ENCODE measurements at places on chromosomes 3 and 15. TPM values are rescaled to one million over a fixed set of nuclear protein-coding genes. Genes with fewer than 3 reads are reported as not detected.

DNA sequence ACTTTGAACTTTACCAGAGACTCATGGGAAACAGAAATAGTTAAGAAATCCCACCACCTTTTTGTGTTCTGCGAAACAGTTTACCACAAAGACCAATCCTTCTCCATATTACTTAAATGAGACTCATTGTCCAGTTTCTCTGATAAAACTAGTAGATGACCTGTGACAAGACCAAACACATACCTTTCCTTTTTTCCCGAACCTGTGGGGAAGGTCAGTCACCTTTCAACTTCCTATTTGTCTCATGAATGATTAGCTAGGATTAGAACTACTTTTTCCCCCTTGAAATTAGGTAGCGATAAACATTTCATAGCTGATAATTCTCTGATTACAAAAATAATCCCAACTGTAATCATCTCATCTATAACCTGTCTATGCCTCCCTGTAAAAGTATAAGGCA, 2.3 kb upstream of the TBC1D5 start:
- H3K4me3 ChIP-seq = no peak overlapping the region
- H3K27ac ChIP-seq = no peak overlapping the region
- no peak for DNase-seq
- no peaks in the 10 kb centered on the region for H3K27me3 ChIP-seq
- H3K36me3 ChIP-seq = no peaks in the 10 kb centered on the region
- H3K4me1 ChIP-seq = peaks cover 44% of the 10 kb centered on the region

- no peak overlapping the region for H3K4me3 ChIP-seq
- peaks cover 46% of the 10 kb centered on the region for H3K36me3 ChIP-seq
- H3K27ac ChIP-seq = peak overlapping the region; percentile 62
- peaks cover 54% of the 10 kb centered on the region for H3K4me1 ChIP-seq
- H3K27me3 ChIP-seq = peaks cover 35% of the 10 kb centered on the region
- no peak for DNase-seq
These were observed 80.4 kb downstream of the VGLL4 start for GRCh38 chr3:11563159-11563864.

The DPPA2 gene
- not detected for total RNA-seq

GRCh38 chr15:100060276-100060926, 281.4 kb downstream of the ADAMTS17 start:
- DNase-seq = no peak
- no peaks in the 10 kb centered on the region for H3K36me3 ChIP-seq
- H3K4me1 ChIP-seq = no peaks in the 10 kb centered on the region
- no peak overlapping the region for H3K27ac ChIP-seq
- H3K4me3 ChIP-seq = no peak overlapping the region
- peaks cover 11% of the 10 kb centered on the region for H3K27me3 ChIP-seq

DNA sequence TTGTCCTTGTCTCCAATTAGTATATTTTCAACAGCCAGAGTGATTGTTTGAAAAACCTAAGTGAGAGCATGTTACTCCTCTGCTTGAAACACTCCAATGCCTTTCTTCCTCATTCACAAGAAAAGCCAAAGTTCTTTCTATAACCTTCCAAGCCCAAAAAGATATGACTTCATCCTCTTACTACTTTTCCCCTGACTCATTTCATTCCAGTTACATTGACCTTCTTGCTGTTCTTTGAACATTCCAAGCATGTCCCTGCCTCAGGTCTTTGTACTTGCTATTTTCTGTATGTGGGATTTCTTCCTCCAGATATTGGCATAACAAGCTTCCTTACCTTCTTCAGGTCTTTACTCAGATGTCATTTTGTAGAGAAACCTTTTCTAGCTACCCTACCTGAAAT, 28.3 kb downstream of the EHHADH start:
- H3K4me3 ChIP-seq = peak overlapping the region; percentile 53
- no peaks in the 10 kb centered on the region for H3K27me3 ChIP-seq
- H3K36me3 ChIP-seq = no peaks in the 10 kb centered on the region
- peaks cover 31% of the 10 kb centered on the region for H3K4me1 ChIP-seq

The NR1I2 gene
- total RNA-seq = not detected

DNA sequence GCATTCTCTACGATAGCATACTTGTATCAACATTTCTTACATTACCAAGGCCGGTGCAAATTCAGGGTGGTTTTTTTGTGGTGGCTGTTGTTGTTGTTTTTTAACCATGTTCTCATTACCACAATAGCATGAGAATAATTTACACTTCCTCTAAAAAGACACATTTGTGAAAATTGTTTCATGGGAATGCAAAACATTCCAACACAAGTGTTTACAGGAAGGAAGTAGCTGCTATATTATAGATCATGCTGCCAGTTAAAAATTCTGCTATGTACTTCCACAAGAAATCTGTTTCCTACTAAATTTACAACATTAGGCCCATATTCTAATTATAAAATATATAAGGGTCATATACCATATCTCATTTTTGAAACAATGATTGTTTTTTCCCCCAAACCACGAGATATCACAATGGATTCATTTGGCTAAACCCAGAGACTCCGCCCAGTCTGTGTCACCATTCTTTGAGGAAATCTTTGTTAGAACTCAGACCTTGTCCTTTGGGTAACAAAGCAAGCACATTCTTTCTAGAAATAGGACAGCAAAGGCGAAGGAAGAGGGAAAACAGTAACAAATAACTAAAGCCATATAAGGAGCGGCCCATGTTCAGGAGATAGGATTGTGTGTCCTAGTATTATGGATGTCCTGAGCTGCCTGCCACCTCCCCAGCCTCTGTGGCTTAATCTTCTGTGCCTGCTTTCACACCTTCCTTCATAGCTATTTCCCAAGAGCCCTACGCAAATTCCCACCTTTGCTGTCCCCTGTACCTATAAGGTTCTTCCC, 60.1 kb downstream of the UACA start:
- H3K4me1 ChIP-seq = peaks cover 86% of the 10 kb centered on the region
- no peak for DNase-seq
- H3K27ac ChIP-seq = peak overlapping the region; percentile 83
- H3K4me3 ChIP-seq = peak overlapping the region; percentile 81
- no peaks in the 10 kb centered on the region for H3K27me3 ChIP-seq

DNA sequence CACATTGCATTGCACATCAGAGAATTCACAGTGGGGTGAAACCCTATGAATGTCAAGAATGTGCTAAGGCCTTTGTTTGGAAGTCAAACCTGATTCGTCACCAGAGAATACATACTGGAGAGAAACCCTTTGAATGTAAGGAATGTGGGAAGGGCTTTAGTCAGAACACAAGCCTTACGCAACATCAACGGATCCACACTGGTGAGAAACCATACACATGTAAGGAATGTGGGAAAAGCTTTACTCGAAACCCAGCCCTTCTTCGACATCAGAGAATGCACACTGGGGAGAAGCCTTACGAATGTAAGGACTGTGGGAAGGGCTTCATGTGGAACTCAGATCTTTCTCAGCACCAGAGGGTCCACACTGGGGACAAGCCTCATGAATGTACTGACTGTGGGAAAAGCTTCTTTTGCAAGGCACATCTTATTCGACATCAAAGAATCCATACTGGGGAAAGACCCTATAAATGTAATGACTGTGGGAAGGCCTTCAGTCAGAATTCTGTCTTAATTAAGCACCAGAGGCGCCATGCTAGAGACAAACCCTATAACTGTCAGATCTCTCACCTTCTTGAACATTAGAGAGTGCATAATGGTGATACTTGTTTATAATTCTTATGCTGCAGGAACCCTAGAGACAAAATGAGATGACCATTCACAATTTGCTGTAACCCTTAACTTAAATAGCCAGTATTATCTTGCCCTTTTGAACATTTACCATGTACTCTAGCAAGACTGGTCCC, 9.0 kb downstream of the ZNF662 start:
- no peak overlapping the region for H3K4me3 ChIP-seq
- no peak for DNase-seq
- H3K27me3 ChIP-seq = no peaks in the 10 kb centered on the region
- peaks cover 29% of the 10 kb centered on the region for H3K36me3 ChIP-seq
- no peaks in the 10 kb centered on the region for H3K4me1 ChIP-seq
- no peak overlapping the region for H3K27ac ChIP-seq

GRCh38 chr3:135853981-135854380, 111.5 kb upstream of the PPP2R3A start:
- no peaks in the 10 kb centered on the region for H3K36me3 ChIP-seq
- H3K4me3 ChIP-seq = no peak overlapping the region
- DNase-seq = no peak
- H3K27me3 ChIP-seq = no peaks in the 10 kb centered on the region
- H3K27ac ChIP-seq = no peak overlapping the region

- peak overlapping the region; percentile 34 for H3K4me3 ChIP-seq
- peaks cover 67% of the 10 kb centered on the region for H3K4me1 ChIP-seq
- H3K27me3 ChIP-seq = no peaks in the 10 kb centered on the region
- H3K27ac ChIP-seq = peak overlapping the region; percentile 57
- H3K36me3 ChIP-seq = 0 out of 2 replicates have a peak, but pooled peaks cover 5% of the 10 kb centered on the region
These were observed 111.5 kb downstream of the FILIP1L start for GRCh38 chr3:100002599-100003350.

- H3K36me3 ChIP-seq = no peaks in the 10 kb centered on the region
- no peak for DNase-seq
- H3K27me3 ChIP-seq = peaks cover 5% of the 10 kb centered on the region
- H3K27ac ChIP-seq = no peak overlapping the region
These were observed 31.9 kb downstream of the DNAH1 start for GRCh38 chr3:52347716-52348635.

The PLXNB1 gene
- 17.3 TPM for total RNA-seq

The UTS2B gene
- 0.53 TPM for total RNA-seq

- H3K36me3 ChIP-seq = peaks cover 4% of the 10 kb centered on the region
- peaks cover 39% of the 10 kb centered on the region for H3K4me1 ChIP-seq
- no peak overlapping the region for H3K4me3 ChIP-seq
- H3K27ac ChIP-seq = no peak overlapping the region
- no peaks in the 10 kb centered on the region for H3K27me3 ChIP-seq
These were observed 21.3 kb downstream of the SLC35A5 start for GRCh38 chr3:112583105-112583504.

DNA sequence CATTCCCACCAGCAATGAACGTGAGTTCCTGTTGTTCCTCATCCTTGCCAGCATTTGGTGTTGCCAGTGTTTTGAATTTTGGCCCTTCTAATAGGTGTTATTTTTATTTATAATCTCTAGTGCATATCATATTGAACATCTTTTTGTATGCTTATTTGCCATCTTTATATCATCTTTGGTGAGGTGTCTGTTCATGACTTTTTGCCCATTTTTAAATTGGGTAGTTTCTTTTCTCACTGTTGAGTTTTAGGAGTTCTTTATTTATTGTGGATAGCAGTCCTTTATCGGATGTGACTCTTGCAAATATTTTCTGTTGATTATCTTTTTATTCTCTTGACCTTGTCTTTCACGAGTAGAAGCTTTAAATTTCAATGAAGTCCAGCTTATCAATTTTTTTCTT, 60.2 kb upstream of the ATP13A3 start:
- no peak overlapping the region for H3K4me3 ChIP-seq
- DNase-seq = no peak
- peaks cover 11% of the 10 kb centered on the region for H3K4me1 ChIP-seq
- H3K36me3 ChIP-seq = peaks cover 8% of the 10 kb centered on the region
- H3K27me3 ChIP-seq = peaks cover 3% of the 10 kb centered on the region

DNA sequence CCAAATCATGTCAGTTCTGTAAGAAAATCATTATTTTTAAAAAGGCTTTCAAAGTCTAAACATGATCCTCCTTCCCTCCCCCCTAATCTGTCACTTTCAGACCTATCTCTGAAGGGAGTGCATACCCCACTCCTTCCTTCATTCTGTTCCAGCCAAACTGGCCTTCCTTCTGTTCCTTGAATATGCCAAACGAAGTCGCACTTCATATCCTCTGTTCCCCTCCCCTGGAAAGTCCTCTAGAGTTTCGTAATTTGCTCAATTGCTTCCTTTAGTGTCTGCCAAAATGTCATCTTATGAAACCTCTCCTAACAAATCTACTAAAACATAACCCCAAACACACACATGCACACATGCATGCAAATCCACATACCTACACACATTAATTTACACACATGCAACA, 69.5 kb upstream of the TUSC7 start:
- no peak overlapping the region for H3K4me3 ChIP-seq
- no peaks in the 10 kb centered on the region for H3K36me3 ChIP-seq
- H3K4me1 ChIP-seq = no peaks in the 10 kb centered on the region
- no peak overlapping the region for H3K27ac ChIP-seq

DNA sequence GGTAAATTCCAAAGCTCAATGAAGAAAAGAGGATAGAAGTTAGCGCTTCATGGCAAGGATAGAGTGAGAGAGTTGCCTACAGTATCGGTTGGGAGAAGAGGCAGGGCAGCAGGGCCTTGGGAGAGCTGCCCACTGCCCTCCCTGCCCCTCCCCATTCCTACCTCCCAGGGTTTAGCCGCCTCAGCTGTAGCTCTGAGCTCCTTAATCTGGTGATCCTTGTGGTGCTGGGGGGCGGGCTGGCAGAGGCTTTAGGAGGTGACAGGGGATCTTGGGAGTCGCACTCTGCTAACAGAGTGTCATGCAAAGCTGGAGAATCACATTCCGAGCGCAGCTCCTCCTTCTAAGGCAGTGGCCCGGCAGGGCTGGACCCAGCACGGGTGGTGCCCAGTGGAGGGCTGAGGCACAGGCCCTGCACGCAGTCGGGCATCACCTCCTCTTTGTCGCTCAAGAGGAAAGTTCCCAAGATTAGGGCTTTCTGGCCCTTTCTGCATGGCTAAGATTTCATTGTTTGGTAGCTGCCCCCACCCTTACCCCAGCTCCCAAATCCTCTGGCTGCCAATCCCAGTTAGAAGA, 57.1 kb upstream of the POLG start:
- no peaks in the 10 kb centered on the region for H3K4me1 ChIP-seq
- no peak for DNase-seq
- no peak overlapping the region for H3K27ac ChIP-seq
- H3K27me3 ChIP-seq = peaks cover 70% of the 10 kb centered on the region
- H3K36me3 ChIP-seq = no peaks in the 10 kb centered on the region

The SLC28A1 gene
- not detected for total RNA-seq

- no peaks in the 10 kb centered on the region for H3K36me3 ChIP-seq
- peaks cover 2% of the 10 kb centered on the region for H3K27me3 ChIP-seq
- no peak for DNase-seq
These were observed 47.7 kb downstream of the MORC1 start for GRCh38 chr3:109070211-109070610.

DNA sequence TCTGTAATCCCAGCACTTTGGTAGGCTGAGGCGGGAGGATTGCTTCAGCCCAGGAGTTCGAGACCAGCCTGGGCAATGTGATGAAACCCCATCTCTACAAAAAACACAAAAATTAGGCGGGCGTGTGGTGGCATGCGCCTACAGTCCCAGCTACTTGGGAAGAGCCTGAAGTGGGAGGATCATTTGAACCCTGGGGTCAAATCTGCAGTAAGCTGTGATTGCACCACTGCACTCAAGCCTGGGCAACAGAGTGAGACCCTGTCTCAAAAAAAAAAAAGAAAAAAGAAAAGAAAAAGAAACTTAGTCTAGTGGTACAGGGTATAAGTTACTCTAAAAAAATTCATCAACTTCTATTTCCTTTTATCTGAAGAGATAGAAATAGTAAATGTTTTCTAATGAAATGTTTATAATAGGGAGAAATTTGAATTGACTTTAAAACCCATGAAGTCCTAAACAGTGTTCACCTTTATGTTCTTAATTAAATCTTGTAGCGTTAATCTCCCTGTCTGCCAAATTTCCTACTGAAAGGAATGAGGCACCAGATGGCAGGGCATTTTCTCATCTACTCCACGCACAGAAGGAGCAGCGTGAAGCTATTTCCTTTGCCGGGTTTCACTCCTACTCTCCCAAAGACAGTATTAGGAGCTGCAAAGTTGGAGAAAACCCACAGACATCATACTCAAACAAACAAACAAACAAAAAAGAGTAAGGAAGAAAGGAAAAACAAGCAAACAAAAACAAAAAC, 1.9 kb downstream of the PCLAF start:
- no peak for DNase-seq
- H3K4me3 ChIP-seq = peak overlapping the region; percentile 94
- no peaks in the 10 kb centered on the region for H3K27me3 ChIP-seq
- H3K27ac ChIP-seq = peak overlapping the region; percentile 43
- no peaks in the 10 kb centered on the region for H3K36me3 ChIP-seq
- peaks cover 33% of the 10 kb centered on the region for H3K4me1 ChIP-seq

GRCh38 chr3:43862470-43862869, 171.7 kb downstream of the ABHD5 start:
- H3K27me3 ChIP-seq = no peaks in the 10 kb centered on the region
- H3K4me1 ChIP-seq = peaks cover 42% of the 10 kb centered on the region
- no peak for DNase-seq
- no peak overlapping the region for H3K27ac ChIP-seq

Measured in HFFc6 (cell line).